NCI-H2029 treated with DMSO at 0.1 percent for 48 hours (cell line): ENCODE measurements at places on chromosomes 5 and 9.

DNA sequence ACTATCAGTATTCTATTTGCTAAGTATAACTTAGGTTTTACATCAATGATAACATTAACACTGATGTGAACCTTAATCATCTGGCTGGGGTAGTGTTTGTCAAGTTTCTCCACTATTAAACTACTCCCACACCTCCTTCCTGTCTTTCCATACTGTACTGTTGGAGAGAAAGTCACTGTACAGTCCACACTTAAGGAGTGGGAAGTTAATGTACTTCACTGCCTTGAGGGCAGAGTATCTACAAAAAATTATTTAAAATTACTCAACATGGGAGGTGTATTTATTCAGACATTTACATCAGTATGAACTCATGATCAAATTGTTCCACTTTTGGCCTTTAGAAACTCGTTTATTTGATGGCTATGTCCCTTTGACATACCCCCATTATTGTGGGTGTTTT is 11.9 kb downstream of the UHRF2 start:
- DNase-seq, result no peak

- no peak for DNase-seq
Observed at GRCh38 chr5:102451082-102451481, 47.7 kb downstream of the SLCO6A1 start.

GRCh38 chr9:127791085-127791484 is 5.3 kb downstream of the CDK9 start:
- no peak for DNase-seq

DNA sequence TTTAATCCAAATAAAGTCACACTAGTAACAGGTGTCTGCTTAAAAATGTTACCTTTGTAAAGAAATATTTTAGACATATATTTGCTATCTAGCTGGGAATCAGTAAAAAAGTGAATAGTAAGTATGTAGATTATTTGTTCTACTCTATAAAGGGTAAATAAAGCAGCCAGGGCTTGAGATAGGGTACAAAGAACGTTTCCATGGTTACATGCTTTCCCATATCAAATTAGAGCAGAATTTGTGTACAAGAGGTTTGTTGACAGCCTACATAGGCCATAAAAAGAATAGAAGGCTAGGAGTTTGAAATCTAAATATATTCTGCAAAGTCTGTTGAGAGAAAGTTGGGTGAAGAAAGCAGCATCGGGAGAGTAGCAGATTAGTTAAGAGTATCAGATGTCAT is 160.9 kb upstream of the POU5F2 start:
- no peak for DNase-seq

DNA sequence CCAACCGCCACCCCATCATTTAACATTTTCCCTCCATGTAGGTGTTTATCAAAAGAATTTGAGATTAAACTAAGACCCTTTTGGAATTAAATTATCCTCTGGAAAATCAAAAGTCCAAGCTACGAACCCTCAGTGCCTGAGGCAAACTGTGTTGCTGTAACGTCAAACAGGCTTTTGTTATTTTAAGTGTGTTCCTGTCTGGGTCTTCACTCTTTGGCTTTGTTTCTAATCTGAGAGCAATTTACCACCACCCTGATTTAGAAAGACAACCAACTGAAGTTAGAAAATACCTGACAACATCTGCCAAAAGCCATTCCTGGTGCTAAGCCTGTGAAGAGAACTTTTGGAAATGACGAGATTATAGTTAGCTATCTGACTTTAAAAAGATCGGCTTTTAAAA is 199.9 kb downstream of the DIRAS2 start:
- no peak for DNase-seq

- no peak for DNase-seq
Observed at GRCh38 chr5:159975462-159976019, 33.4 kb upstream of the TTC1 start.

- no peak for DNase-seq
Observed at GRCh38 chr9:126027566-126027965, 280.4 kb downstream of the PBX3 start.

GRCh38 chr5:169431386-169431785 is 130.4 kb upstream of the SLIT3 start:
- no peak for DNase-seq

GRCh38 chr5:168339109-168339771 is 47.8 kb downstream of the WWC1 start:
- no peak for DNase-seq

DNA sequence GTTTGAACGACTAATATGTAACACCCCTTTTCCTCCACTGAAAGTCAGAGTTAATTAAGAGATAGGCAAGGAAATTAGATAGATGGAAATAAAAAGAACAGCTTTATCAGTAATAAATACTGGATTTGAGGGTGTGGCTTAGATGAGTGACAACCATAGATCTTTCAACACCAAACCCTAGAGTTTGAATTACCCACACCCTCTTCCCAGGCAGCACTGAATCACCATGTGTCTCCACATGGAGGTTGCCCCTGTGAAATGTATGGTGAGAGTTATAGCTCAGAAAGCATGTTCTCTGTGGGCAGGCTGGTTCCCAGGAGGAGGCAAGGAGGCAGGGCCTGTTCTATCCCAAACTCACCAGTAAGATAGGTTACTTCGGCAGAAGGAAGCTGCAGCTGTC is 69.7 kb downstream of the TMEM174 start:
- DNase-seq, result no peak

DNA sequence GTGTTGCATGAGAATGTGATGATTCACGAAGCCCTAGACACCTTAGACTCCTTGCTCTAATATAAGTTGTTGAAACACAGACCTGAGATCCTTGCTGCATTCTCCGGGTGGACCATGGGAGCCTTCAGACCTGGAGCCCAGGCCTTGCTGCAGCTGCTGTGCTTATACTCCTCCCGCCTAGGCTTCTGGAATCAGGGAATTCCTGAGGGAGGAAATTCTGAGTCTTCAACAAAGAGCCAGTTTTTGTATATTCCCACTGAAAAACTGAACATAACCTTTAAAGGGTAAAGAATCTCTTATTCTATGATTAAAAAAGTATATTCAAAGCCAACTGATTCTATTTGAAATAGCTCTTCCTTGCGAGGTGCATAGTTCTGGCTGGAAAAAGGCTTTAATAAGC is 245.1 kb upstream of the ELAVL2 start:
- no peak for DNase-seq

DNA sequence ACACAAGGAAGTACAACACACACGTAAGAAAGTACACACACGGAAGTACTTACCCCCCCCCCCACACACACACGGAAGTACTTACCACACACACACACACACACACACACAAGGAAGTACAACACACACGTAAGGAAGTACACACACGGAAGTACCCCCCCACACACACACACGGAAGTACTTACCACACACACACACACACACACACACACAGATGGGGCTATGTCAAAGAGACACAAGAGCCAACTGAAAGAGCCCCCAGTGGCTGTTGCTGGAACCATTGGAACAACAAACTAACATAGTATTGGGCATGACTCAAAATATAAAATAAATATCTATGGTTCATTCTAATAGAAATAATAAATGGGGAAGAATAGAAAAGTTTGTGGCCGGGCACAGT is 4.9 kb upstream of the MAPK9 start:
- no peak for DNase-seq

DNA sequence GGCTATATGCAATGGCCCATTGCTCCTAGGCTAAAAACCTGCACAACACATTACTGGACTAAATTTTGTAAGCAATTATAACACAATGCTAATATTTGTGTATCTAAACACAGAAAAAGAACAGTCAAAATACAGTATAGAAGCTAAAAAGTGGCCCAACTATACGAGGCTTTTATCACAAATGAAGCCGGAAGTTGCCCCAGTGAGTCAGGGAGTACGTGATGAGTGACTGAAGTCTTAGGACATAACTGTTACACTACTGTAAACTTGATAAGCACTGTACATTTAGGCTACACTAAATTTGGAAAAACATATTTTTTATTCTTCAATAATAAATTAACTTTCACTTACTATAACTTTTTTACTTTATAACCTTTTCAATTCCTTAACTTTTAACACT is 105.2 kb upstream of the PRR16 start:
- no peak for DNase-seq

- no peak for DNase-seq
Observed at GRCh38 chr5:154112255-154112654, 73.5 kb downstream of the MFAP3 start.

- no peak for DNase-seq
Observed at GRCh38 chr9:79104216-79104615, 467.5 kb upstream of the TLE4 start.

DNA sequence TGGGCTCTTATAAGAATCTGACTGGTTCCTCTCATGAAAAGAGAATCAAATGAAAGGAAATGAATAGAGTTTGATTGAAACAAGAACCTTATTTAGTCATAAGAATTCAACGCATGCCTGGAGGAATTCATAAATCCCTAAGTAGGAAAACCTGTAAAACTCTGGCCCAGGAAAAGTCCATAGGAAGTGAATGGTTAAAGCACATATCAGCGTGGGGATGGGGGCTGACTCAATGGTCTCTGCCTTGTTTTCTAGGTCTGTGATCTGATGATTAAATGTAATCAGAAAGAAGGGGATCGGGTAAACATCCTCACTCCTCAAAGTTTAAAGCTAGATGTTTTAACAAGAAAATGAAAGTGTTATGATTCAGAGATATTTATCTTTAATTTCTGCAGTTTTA is 759.4 kb upstream of the C9orf72 start:
- no peak for DNase-seq
